ENCODE measurements at places on chromosomes 16 and 17. TPM values are rescaled to one million over a fixed set of nuclear protein-coding genes. Genes with fewer than 3 reads are reported as not detected.

The SCNN1G gene
- total RNA-seq, result 0.13 TPM

The ZNF423 gene
- 0.46 TPM for total RNA-seq

The SLC13A2 gene
- total RNA-seq, result 0.15 TPM

The CRYM gene
- total RNA-seq, result 1.9 TPM

The ZSCAN32 gene
- total RNA-seq, result 15.1 TPM

The NTN3 gene
- total RNA-seq, result not detected

The CDT1 gene
- total RNA-seq, result 28.0 TPM

The MMP25 gene
- 0.90 TPM for total RNA-seq

The DHX38 gene
- total RNA-seq, result 51.9 TPM

The CCL11 gene
- total RNA-seq, result not detected

The C17orf67 gene
- 2.2 TPM for total RNA-seq

The ARL4D gene
- 19.0 TPM for total RNA-seq

The SCNN1B gene
- total RNA-seq, result 0.18 TPM

The KRTAP9-4 gene
- total RNA-seq, result not detected

The TBX2 gene
- total RNA-seq, result 6.6 TPM

The SYNGR3 gene
- total RNA-seq, result 8.2 TPM
